ENCODE measurements at places on chromosomes 4 and X. TPM values are rescaled to one million over a fixed set of nuclear protein-coding genes. Genes with fewer than 3 reads are reported as not detected.

- no peak overlapping the region for H3K4me3 ChIP-seq
- no peaks in the 10 kb centered on the region for H3K4me1 ChIP-seq
- H3K27ac ChIP-seq, result no peak overlapping the region
- no peaks in the 10 kb centered on the region for H3K27me3 ChIP-seq
- no peaks in the 10 kb centered on the region for H3K36me3 ChIP-seq
These were observed 63.2 kb upstream of the NOCT start for GRCh38 chr4:138952411-138952810.

DNA sequence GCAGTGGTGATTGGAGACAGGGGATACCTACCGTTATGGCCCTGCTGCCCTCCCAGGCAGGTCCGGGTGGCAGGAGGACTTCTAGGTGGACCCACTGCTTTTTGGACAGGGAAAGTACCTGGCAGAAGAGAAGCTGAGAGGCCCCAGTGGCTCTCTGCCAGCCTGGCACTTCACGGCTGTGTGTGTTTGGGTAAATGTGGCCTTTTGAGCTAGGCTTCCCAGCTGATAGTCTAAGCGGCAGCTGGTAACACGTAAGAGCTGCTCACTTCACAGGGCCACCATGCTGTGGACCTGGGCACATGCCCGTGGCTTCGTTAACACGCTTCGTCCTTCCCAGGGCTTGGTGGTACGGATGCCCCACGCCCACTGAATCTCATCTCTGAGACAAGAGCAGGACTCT, 92.0 kb upstream of the CLCN4 start:
- peaks cover 11% of the 10 kb centered on the region for H3K4me1 ChIP-seq
- no peak for DNase-seq
- no peaks in the 10 kb centered on the region for H3K27me3 ChIP-seq
- H3K4me3 ChIP-seq, result no peak overlapping the region

DNA sequence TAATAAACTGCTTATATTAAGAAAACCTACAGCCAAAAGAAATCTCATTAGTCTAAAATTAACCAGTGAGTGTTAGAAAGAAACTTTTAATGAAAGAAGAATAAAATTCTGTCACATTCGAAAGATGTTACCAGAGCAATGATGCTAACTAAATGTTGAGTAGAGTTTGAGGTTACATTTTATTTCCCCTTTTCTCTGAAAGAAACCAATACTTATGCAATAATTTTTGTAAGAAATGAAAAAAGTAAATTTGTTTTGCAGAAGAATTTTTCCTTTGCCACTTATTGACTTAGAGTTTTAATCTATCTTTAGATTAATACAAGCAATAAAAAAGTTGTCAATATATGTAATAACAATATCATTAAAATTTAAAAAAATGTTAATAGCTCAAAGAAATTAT, 574.0 kb upstream of the GALNTL6 start:
- no peak overlapping the region for H3K4me3 ChIP-seq
- no peak for DNase-seq
- H3K36me3 ChIP-seq, result no peaks in the 10 kb centered on the region
- no peaks in the 10 kb centered on the region for H3K4me1 ChIP-seq
- no peaks in the 10 kb centered on the region for H3K27me3 ChIP-seq

GRCh38 chrX:112734290-112734689, 54.6 kb upstream of the LHFPL1 start:
- H3K27ac ChIP-seq, result no peak overlapping the region
- H3K4me1 ChIP-seq, result peaks cover 9% of the 10 kb centered on the region
- H3K4me3 ChIP-seq, result no peak overlapping the region
- no peaks in the 10 kb centered on the region for H3K36me3 ChIP-seq
- no peaks in the 10 kb centered on the region for H3K27me3 ChIP-seq
- DNase-seq, result peak; percentile 4

GRCh38 chr4:185899833-185900232, 87.8 kb upstream of the SORBS2 start:
- H3K27ac ChIP-seq, result no peak overlapping the region
- no peaks in the 10 kb centered on the region for H3K4me1 ChIP-seq
- no peaks in the 10 kb centered on the region for H3K36me3 ChIP-seq
- DNase-seq, result no peak

DNA sequence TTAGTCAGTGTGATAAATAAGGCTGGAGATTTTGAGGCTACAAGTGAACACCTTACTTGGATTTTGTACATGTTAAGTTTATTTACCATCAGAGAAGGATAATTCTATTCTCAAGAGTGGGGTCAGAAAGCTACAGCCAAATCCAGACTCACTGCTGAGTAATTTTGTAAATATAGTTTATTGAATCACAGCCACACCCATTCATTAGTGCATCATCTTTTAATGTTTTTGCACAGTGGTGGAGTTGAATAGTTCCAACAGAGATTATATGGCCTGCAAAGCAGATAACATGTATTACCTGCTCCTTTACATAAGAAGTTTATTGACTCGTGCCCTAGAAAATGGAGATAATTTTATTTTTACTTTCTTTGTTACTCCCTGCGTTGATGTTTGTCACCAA, 60.4 kb downstream of the PCDH18 start:
- no peaks in the 10 kb centered on the region for H3K36me3 ChIP-seq
- H3K4me1 ChIP-seq, result no peaks in the 10 kb centered on the region
- DNase-seq, result no peak
- H3K4me3 ChIP-seq, result no peak overlapping the region
- H3K27me3 ChIP-seq, result no peaks in the 10 kb centered on the region

YY2 gene
- total RNA-seq, result 2.6 TPM

RTL9 gene
- total RNA-seq, result not detected

GRCh38 chrX:45592101-45592500, 391.4 kb upstream of the DIPK2B start:
- H3K36me3 ChIP-seq, result no peaks in the 10 kb centered on the region
- no peaks in the 10 kb centered on the region for H3K4me1 ChIP-seq
- DNase-seq, result no peak
- H3K27ac ChIP-seq, result no peak overlapping the region
- no peak overlapping the region for H3K4me3 ChIP-seq

DNA sequence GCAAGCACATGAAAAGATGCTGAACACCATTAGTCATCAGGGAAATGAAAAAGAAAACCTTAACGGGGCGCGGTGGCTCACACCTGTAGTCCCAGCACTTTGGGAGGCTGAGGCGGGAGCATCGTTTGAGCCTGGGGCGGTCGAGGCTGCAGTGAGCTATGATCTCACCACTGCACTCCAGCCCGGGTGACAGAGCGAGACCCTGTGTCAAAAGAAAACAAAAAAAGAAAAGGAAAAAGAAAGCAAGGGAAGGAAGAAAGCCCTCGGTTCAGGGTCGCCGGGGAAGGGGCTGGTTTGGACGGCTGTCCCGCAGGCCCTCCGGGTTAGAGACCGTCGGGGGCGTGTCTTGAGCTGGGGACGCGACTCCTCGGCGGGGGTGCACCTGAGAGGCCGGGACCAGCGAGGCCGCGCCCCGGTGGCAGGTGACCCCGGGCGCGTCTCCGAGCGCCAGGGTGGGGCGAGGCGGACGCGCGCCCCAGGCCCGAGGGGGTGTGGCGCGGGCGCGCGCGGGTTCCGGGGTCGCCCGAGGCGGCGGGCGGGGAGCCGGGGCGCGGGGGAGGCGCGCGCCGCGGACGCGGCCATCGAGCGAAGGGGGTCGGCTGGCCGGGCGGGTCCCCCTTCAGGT, 478 bp upstream of the PLXNA3 start:
- DNase-seq, result peak; percentile 86
- H3K27ac ChIP-seq, result peak overlapping the region; percentile 24
- peak overlapping the region; percentile 69 for H3K4me3 ChIP-seq
- peaks cover 6% of the 10 kb centered on the region for H3K4me1 ChIP-seq
- H3K36me3 ChIP-seq, result peaks cover 5% of the 10 kb centered on the region
- no peaks in the 10 kb centered on the region for H3K27me3 ChIP-seq

CNKSR2 gene
- total RNA-seq, result 22.5 TPM

- no peak overlapping the region for H3K4me3 ChIP-seq
- DNase-seq, result no peak
- no peaks in the 10 kb centered on the region for H3K36me3 ChIP-seq
- H3K4me1 ChIP-seq, result no peaks in the 10 kb centered on the region
- no peak overlapping the region for H3K27ac ChIP-seq
- no peaks in the 10 kb centered on the region for H3K27me3 ChIP-seq
These were observed 211.1 kb downstream of the GUCY2F start for GRCh38 chrX:109270580-109271484.

DNA sequence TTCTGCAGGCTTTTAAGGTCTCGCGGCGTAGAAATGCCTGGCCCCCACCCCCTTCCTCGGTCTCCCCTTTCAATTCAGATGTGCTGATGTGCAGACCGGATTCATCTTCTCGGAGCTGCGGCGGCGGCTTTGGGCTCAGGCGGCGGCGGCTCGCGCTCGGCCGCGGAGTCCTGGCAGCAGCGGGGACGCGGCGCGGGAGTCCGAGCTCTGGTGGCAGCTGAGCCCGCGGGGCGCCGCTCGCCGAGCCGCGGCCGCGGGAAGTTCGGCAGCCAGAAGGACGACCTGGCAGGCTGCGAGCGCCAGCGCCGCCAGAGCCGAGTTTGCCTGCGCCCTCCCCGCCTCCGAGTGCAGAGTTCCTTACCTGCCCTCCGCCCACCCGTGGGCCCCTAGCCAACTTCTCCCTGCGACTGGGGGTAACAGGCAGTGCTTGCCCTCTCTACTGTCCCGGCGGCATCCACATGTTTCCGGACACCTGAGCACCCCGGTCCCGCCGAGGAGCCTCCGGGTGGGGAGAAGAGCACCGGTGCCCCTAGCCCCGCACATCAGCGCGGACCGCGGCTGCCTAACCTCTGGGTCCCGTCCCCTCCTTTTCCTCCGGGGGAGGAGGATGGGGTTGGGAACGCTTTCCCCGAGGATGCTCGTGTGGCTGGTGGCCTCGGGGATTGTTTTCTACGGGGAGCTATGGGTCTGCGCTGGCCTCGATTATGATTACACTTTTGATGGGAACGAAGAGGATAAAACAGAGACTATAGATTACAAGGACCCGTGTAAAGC, 448 bp downstream of the TLL1 start:
- DNase-seq, result no peak
- no peak overlapping the region for H3K27ac ChIP-seq
- no peaks in the 10 kb centered on the region for H3K4me1 ChIP-seq
- no peak overlapping the region for H3K4me3 ChIP-seq
- peaks cover 15% of the 10 kb centered on the region for H3K27me3 ChIP-seq

DNA sequence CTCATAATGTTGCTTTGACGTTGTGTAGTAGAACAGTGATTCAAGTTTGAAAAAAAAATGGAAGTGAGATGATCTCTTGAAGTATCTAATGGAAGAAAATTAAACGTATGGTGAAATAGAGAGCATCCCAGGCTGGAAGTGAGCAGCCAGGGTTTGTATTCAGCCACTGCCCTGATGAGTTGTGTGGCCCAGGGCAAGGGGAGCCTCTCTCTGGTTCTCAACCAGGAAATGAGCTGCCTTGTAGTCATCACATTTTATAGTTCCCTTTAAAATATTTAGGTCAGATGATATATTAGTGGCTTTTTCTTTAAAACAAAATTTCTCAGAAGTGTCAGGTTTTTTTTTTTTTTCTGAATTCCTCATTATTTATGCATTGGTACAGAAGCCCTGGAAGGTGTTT, 150.3 kb downstream of the GPAT3 start:
- DNase-seq, result no peak
- H3K4me3 ChIP-seq, result no peak overlapping the region
- no peak overlapping the region for H3K27ac ChIP-seq
- no peaks in the 10 kb centered on the region for H3K36me3 ChIP-seq
- no peaks in the 10 kb centered on the region for H3K4me1 ChIP-seq
- peaks cover 1% of the 10 kb centered on the region for H3K27me3 ChIP-seq

GRCh38 chr4:57234252-57234775, 124.1 kb upstream of the IGFBP7 start:
- H3K27ac ChIP-seq, result no peak overlapping the region
- H3K4me3 ChIP-seq, result no peak overlapping the region
- H3K27me3 ChIP-seq, result peaks cover 4% of the 10 kb centered on the region
- no peaks in the 10 kb centered on the region for H3K36me3 ChIP-seq
- DNase-seq, result no peak
- H3K4me1 ChIP-seq, result no peaks in the 10 kb centered on the region

CLDN34 gene
- total RNA-seq, result not detected

GRCh38 chrX:50198348-50198747, 2.5 kb downstream of the AKAP4 start:
- H3K27ac ChIP-seq, result no peak overlapping the region
- H3K4me1 ChIP-seq, result no peaks in the 10 kb centered on the region
- DNase-seq, result no peak
- H3K36me3 ChIP-seq, result no peaks in the 10 kb centered on the region

- no peak overlapping the region for H3K27ac ChIP-seq
- no peak for DNase-seq
- no peaks in the 10 kb centered on the region for H3K27me3 ChIP-seq
- H3K4me3 ChIP-seq, result no peak overlapping the region
These were observed 291.4 kb upstream of the IGFBP7 start for GRCh38 chr4:57401586-57401985.

DNA sequence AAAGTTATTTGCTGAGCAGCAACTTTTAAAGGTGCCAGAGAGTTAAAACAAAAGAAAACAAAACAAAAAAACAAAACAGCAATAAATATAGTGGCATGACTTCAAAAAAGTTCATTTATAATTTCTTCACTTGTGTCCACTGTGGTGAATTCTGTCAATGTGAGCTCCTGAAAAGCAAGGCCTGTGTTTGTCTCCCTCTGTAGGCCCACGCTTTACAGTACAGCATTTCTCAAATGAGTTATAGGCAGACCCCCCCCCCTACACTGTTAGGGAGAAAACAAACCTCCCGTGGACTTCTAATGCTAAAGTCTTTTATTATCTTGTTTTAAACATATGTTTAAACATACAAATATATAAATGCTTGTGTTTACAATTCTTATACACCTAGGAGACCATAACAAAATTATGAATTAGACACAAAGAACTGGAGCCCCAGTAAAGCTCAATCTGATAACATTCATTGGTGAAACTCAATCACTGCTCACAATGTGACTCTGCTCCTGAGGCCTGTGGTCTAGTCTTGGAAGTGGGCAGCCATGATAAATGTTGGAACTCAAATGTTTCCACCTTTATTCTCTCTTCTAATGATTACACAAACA, 47.0 kb upstream of the SCOC start:
- no peaks in the 10 kb centered on the region for H3K36me3 ChIP-seq
- H3K27ac ChIP-seq, result no peak overlapping the region
- H3K4me1 ChIP-seq, result peaks cover 7% of the 10 kb centered on the region
- no peaks in the 10 kb centered on the region for H3K27me3 ChIP-seq

DNA sequence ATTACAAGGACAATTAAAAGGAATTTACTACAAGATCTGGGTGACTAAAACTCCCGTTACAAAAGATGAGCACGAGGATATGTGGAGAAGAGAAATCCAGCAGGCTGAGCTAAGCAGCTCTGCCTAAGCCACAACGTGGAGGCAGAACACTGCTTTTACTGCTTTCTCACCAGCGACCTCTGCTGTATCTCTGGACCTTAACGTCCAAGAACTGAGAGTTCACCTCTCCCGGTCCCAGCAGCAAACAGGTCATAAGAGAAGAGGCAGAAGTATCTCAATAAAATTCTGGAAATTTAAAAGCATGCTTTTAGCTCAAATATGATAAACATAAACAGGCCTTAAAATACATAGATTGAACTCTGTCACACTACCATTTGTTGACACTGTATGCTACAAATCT, 81.0 kb downstream of the ADGRA3 start:
- H3K27ac ChIP-seq, result no peak overlapping the region
- no peaks in the 10 kb centered on the region for H3K36me3 ChIP-seq
- H3K27me3 ChIP-seq, result no peaks in the 10 kb centered on the region
- no peak overlapping the region for H3K4me3 ChIP-seq

VCX gene
- total RNA-seq, result not detected
